ENCODE measurements at places on chromosomes 7 and 10.

GRCh38 chr10:118763202-118763988 lies 8.6 kb upstream of the CACUL1 start:
- DNase-seq: no peak

DNA sequence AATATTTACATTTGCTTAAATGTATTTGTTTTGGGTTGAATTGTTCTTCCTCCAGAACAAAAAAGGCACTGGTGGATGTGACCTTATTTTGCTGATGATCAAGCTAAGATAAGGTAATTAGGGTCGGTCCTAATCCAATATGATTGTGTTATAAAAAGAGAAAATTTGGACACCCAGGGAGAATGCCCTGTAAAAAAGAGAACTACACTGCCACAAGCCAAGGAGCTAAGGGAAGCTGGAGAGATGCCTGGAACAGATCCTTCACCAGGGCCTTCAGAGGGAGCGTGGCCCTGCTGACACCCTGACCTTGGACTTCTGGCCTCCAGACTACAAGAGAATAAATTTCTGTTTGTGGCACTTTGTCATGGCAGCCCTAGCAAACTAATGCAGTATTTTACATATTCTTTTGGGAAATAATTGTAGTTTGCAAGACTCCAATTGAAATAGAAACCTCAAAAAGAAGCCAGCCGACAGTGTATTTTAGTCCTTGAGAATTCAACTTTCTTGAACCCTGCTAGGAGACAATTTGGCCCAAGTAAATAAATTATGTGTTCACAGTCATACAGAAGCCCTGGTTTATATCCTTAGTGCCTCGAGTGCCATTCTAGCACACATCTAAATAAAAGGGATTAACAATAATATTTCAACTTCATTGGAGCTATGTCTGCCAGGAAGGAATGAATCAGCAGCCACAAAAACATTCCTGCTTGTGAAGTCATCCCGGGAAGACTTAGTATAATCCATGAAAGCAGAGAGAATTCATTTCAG lies 164.6 kb downstream of the PKD1L1 start:
- DNase-seq: no peak

DNA sequence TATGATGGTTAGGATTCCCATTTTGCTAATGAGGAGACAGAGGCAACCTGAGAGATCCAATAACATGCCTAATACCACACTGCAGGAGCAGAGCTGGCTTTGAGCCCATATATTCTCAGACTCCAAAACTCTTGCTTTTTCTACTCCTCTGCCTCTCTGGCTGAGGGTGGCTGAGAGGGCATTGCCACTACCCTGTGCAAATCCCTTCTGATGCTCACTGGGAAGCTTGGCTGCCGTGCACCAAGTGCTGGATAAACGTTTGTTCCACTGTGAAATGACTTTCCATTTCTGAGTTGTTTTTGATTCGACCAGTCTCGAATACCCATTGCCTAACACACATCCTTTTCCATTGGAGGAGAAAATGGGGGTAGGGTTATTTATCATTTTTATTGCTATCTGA lies 123.1 kb upstream of the SORCS3 start:
- no peak for DNase-seq

GRCh38 chr7:27091941-27092818 lies 3.6 kb downstream of the HOXA1 start:
- DNase-seq: no peak

DNA sequence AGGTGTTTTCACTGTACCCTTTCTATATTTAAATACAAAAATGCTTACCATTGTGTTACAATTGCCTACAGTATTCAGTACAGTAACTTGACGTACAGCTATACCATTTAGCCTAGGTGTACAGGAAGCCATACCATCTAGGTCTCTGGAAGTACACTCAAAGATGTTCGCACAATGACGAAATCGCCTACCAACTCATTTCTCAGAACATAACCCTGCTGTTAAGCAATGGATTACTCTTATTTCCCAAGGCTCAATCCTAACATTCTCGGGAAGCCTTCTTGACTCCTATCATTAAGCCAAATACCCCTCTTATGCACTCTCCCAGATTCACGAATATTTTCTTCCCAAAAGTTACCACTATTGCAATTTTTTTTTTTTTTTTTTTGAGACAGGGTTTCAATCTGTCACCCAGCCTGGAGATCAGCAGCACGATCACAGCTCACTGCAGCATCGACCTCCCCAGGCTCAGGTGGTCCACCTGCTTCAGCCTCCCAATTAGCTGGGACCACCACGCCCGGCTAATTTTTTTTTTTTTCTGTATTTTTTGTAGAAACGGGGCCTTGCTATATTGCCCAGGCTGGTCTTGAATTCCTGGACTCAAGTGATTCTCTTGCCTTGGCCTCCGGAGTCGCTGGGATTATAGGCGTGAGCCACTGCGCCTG lies 1.5 kb downstream of the CWF19L1 start:
- no peak for DNase-seq

DNA sequence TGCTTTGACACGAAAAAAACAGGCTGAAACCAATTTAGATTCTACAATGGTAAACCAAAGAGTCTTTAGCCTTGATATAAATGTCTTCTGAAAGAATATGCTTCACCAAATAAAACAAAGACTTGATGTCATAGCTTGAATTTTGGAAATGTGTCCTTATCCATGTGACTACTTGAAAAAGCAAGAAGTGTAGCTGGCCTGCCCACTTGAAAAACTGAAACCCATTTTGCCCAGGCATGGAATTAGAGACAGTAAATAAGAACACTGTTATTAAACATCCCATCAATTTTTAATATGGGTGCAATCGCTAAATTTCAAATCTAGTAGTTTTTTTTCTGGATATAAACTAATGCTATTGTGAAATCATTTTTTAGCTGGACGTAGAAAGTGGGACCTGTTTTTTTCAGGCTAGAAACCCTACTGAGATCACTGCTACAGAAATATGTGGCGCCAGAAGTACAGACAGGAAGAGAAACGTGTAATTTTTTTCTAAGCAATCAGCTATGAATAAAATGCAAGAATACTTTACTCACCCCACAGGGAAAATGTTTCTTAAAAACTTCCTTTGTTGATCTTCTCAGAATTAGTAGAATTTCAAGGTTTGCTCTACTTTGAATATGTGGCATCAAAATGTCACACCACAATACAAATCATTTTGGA lies 56.7 kb downstream of the PIP4K2A start:
- no peak for DNase-seq

DNA sequence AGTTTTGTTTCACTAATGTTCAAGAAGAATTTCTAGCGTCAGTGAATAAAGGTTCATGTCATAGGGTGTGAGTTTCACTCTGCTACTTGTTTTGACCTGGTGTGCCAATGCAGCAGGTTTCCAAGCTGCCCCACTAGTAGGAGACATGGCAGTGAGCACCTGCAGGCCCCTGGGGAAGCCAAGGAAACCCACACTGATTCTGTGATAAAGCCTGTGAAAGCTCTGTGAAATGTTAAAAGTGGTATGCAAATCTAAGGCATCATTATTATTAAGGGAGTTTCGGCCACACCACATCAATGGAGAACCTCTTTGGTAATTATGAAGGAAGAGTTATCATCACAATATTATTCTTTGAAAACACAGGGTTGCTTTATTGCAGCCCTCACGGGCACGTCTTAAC lies 46.4 kb downstream of the ABCB5 start:
- DNase-seq: no peak

DNA sequence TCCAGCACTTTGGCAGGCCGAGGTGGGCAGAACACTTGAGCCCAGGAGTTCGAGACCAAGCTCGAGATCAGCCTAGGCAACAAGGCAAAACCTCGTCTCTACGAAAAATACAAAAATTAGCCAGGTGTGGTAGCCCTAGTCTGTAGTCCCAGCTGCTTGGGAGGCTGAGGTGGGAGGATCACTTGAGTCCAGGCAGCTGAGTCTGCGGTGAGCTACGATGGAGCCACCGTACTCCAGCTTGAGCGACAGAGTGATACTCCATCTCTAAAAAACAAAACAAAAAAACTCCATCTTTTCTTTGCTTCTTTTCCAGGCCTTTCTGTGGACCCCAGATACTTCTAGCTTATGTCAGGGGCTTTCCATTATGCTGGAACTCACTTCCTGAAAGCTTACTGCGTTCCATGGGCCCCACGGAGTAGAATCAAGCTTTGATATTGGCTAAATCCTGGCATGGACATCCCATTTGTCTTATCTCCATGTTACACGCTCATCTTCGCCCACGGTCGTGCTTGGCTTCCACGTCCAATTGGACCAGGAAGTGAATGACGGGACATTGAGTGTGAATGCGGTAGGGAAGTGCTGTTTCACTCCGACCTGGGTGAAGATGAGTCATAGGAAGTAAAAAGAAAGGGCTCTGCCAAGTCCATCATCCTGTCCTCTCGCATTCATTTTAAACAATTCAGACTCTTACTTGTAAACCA lies 45.7 kb downstream of the FAM171A1 start:
- DNase-seq: no peak

GRCh38 chr7:64888901-64889685 lies 14.0 kb upstream of the ZNF273 start:
- DNase-seq: no peak

- DNase-seq: no peak
Observed at GRCh38 chr10:103717341-103718246, 137.8 kb downstream of the SH3PXD2A start.

GRCh38 chr10:49567810-49568209 lies 28.9 kb upstream of the ERCC6 start:
- no peak for DNase-seq

DNA sequence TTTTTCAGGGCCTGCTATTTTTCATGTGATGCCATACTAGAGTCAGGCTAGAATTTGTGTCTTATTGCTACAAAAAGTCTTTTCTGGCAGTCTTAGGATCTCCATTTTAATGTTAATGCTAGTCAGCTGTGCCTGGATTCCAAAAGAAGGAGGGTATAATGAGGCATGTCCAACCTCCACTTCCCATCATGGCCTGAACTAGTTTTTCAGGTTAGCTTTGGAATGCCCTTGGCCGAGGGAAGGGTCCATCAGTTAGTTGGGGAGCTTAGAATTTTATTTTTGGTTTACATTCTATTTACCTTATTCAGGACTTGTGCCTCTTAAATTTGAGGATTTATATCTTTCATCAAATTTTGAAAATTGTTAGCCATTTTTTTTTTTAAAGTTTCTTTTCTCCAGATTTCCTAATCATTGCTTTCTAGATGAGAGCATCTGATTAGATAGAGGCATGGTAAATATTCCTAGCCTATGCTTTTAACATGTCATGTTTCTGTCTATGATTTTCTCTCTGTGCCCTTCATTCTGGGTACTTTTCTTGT lies 6.5 kb upstream of the ZNF777 start:
- no peak for DNase-seq

DNA sequence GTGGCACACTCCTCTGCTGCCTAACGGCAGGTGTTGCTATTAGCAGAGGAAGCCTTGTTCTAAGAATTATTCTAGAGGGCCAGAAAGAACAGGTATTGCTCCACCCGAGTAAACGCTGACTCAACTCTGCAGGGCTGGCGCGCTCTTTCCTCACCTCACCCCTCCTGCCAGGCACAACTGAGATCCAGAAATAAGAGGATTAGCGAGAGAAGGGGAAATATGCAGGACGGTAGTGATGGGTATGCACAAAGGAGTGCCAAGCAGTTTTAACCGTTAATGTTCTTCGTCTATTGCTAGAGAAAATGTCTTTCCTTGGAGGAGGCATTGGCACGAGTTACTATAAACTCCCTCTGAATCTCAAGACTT lies 369 bp upstream of the SCIN start:
- DNase-seq: no peak

GRCh38 chr7:124113045-124113444 lies 80.2 kb upstream of the TMEM229A start:
- no peak for DNase-seq

DNA sequence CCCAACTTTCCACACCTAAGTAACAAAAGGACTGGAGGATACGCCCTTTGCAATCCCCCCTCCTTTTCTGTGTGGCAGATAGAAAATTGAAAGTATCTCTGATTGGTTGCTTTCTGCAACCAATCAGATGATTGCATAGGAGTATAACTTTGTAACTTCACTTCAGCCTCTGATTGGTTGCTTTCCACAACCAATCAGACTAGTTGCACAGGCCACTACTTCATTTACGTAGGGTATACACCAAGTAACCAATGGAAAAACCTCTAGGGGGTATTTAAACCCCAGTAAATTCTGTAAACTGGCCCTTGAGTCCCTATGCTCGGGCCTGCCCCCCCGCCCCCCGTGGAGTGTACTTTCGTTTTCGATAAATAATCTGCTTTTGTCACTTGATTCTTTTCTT lies 1080.4 kb downstream of the CNTNAP2 start:
- DNase-seq: no peak

GRCh38 chr7:134627109-134627774 lies 19.4 kb upstream of the BPGM start:
- no peak for DNase-seq

DNA sequence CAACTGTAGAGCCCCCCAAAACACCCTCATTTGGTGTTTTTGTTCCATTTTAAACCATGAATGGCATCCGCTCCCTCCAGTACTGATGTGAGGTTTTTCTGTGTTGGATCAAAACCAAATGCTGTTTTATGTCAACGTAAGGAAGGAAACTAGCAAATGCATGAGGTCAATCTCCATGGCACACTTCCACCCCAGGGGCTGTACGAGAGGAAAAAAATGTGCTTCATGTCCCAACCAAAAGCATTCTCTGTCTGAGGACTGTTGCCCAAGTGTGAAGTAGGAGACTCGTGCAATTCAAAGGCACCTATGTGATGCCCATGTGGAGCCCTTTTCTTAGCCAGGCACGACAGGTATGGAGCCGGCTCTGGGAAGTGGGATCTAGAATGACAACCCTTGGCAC lies 180.3 kb upstream of the MKI67 start:
- no peak for DNase-seq

DNA sequence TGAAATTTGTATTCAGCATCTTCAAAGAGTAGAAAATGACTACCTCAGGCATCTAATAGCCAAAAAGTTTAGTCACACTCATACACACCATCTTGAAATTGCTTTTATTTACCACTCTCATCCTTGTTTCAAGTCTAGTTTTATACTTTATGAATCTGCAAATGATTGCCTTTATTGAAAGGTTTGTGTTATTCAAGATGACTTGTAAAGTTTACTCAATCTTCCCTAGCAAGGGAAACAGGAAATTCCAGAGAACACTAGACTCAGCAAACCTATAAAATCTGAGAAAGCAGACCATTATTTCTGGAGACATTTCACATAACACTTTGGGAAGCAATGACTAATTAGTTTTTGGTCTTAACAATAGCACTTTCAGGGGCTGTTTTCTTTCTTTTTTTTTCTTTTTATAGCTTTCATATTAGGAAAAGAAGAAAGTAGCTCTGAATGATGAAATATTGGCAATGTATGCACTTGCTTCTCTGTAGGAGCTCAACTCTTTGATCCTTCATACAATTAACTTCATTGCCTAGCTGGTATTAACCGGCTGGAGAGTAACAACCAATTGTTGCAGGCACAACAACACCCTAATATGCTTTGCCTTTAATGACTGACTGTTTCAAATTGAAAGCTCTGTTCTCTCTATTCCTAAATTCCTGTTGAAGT lies 68.9 kb upstream of the HDAC9 start:
- no peak for DNase-seq

Data from stimulated activated naive CD4-positive, alpha-beta T cell treated with Interleukin-2 at 50 U/mL for 16 hours (primary cell).